SK-N-SH (cell line): ENCODE measurements at places on chromosomes 2 and 18. TPM values are rescaled to one million over a fixed set of nuclear protein-coding genes. Genes with fewer than 3 reads are reported as not detected.

MYO1B gene
- polyA plus RNA-seq, result 20.2 and 26.5 TPM in 2 replicates

MLPH gene
- polyA plus RNA-seq, result 84.8 and 93.6 TPM in 2 replicates

ACTR1B gene
- polyA plus RNA-seq, result 51.5 and 55.1 TPM in 2 replicates

ABHD1 gene
- polyA plus RNA-seq, result 3.3 and 4.1 TPM in 2 replicates

DOK1 gene
- polyA plus RNA-seq, result 25.3 and 28.1 TPM in 2 replicates

DNA sequence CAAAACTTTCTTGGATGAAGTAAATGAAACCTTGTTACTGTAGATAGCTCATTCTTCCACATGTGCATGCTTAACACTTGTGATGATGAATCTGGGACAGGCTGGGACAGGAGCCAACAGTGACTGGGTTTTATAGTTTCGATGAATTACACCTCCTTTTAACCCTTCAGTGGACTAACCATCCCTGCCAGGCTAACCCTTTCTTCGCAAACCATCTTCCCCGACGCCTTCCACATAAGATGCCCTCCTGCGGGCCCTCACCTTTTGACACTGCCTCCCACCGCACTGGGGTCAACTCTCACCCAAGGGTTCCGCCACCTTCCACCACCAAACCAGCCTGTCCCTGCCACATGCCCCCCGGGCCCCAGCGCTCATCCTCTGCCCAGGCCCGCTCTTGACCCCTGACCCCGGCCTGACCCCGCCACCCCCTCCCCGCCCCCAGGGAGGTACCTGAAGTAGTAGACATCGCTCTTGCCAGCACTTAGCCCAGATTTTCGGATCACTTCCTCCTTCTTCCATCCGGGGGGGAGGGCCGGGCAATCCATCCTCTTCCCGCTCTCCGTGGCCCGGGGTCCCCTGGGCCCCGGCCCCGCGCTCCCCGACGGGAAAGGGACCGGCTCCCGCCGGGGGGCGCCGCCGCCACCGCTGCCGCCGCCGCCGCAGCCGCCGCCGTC is 764 bp downstream of the MBD2 start:
- peak overlapping the region; percentile 81 for H3K4me3 ChIP-seq
- H3K27ac ChIP-seq, result peak overlapping the region; percentile 80
- DNase-seq, result peak; percentile 40
- H3K27me3 ChIP-seq, result no peaks in the 10 kb centered on the region
- no peaks in the 10 kb centered on the region for H3K36me3 ChIP-seq
- peaks cover 15% of the 10 kb centered on the region for H3K4me1 ChIP-seq

DNA sequence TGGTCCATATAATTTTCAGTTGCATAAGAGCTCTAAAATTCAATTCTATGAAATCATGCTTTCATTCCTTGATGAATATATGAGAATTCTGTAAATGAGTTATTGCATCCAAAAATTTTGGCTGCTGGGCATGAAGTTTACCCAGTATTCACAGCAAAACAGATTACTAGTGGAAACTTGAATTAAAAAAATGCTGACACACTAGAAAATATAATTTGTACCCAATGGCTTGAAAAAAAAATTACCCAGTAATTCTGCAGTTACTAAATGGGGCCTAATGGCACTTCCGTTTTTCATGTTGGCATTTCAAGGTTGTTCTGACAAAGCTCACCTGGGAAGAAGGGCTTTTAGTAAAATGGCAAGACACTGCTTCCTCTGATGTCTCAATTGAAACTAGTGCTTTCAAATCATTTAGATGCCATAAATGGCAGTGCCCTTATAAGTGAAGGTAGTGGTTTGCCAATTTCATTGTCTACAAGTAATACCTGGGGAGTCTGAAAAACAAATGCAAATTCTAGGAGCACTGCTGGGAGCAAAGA is 343.6 kb downstream of the TDRD15 start:
- no peak overlapping the region for H3K27ac ChIP-seq
- no peaks in the 10 kb centered on the region for H3K36me3 ChIP-seq
- DNase-seq, result no peak
- no peak overlapping the region for H3K4me3 ChIP-seq

GRCh38 chr2:66794070-66794469 is 359.1 kb downstream of the MEIS1 start:
- H3K4me3 ChIP-seq, result no peak overlapping the region
- H3K36me3 ChIP-seq, result no peaks in the 10 kb centered on the region
- no peak for DNase-seq
- H3K27me3 ChIP-seq, result no peaks in the 10 kb centered on the region

GRCh38 chr2:133411857-133412256 is 156.4 kb downstream of the NCKAP5 start:
- H3K4me3 ChIP-seq, result no peak overlapping the region
- H3K36me3 ChIP-seq, result no peaks in the 10 kb centered on the region

DNA sequence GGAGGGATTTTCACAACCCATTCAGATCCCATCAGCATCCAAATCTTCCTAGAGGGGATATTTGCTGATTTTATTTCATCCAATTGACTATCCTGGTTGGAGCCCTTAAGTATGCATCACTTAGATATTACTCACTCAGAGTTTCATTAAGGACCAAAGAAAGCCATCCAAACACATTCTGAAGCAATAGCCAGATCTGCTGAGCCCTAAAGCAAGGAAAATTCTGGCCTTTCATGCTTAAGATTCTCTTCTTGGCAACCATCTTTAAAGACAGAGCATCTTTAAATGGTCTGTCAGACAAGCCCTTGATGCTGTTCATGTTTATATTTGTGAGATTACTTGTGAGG is 40.9 kb upstream of the C1D start:
- H3K36me3 ChIP-seq, result no peaks in the 10 kb centered on the region
- H3K27ac ChIP-seq, result no peak overlapping the region
- H3K4me3 ChIP-seq, result no peak overlapping the region
- DNase-seq, result no peak
